ENCODE measurements at places on chromosomes 11 and 22.

- DNase-seq = peak; percentile 36
Observed at GRCh38 chr22:40345271-40345670, 1.0 kb upstream of the ADSL start.

- no peak for DNase-seq
Observed at GRCh38 chr11:102244681-102245409, 72.4 kb upstream of the BIRC3 start.

- DNase-seq = no peak
Observed at GRCh38 chr11:13680501-13681264, 12.2 kb downstream of the FAR1 start.

DNA sequence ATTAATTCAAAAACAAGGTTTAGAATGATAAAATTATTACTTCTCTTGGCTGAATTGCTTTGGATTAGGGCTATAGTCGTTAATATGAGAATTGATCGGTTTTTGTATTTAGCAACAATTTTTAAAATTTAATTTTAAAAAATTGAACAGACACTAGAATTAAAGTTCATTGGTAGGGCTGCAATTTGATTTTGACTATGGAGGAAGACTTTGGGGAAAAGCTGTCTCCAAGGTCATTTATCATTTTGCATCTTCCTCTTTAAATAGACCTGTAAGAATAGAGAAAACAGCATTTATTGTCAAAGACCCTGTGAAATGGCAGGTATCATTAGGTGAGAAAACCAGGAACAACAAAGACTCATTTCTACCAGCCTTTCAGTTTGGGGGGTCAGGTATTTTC is at the start of gene OR4S2:
OR4S2 (plus strand) TSS at position 301 of the 400 bp plus-strand sequence. CDS start 2,577 bp downstream, outside the sequence.
- no peak for DNase-seq

- DNase-seq = no peak
Observed at GRCh38 chr22:45129703-45130524, 33.8 kb upstream of the NUP50 start.

Measured in urothelium cell line (cell line).